AML-193 (cell line): ENCODE measurements at places on chromosomes 4 and X.

- DNase-seq = peak; percentile 92
These were observed 50.3 kb upstream of the ENPP6 start for GRCh38 chr4:184267673-184268583.

DNA sequence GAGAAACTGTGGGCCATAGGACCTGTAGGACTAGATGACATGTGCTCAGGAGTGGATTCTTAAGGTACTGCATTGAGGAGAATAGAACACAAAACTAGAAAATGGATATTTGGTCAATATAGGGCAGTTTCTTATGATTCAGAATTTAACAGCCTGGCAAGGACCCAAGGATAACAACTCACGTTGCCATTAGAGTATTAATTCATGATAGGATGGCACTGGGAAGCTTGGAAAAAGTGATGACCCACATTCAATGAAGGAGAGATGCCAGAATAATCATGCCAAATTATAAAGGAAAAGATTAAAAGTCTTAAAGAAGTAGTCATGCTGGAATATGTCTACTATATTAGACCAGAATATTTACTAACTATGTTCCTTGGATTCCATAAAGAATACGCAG is 594.5 kb downstream of the ANKRD50 start:
- no peak for DNase-seq

- no peak for DNase-seq
These were observed 77.9 kb downstream of the CXXC4 start for GRCh38 chr4:104416725-104417356.

- peak; percentile 15 for DNase-seq
These were observed 3.9 kb upstream of the SYN1 start for GRCh38 chrX:47623540-47624027.
